IPS-NIHi11 (cell line): ENCODE measurements at places on chromosomes 6 and 20.

- no peak for DNase-seq
These were observed 382.4 kb upstream of the ADGRB3 start for GRCh38 chr6:68252632-68253031.

DNA sequence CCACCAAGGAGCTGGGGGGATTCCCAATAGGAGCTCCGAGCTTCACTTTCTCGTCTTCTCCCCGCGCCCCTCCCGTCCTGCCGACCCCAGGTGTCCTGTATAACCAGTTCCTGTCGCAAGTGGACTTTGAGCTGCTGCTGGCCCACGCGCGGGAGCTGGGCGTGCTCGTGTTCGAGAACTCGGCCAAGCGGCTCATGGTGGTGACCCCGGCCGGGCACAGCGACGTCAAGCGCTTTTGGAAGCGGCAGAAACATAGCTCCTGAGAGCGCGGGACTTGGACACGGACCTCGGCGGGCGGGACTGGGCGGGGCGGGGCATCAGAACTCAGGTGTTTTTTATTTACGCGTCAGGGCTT lies 340 bp upstream of the VARS2 start:
- DNase-seq: no peak

GRCh38 chr6:89205819-89206218 lies 11.3 kb downstream of the GABRR1 start:
- peak; percentile 49 for DNase-seq

- no peak for DNase-seq
These were observed 113.9 kb downstream of the HFE start for GRCh38 chr6:26200918-26201721.

DNA sequence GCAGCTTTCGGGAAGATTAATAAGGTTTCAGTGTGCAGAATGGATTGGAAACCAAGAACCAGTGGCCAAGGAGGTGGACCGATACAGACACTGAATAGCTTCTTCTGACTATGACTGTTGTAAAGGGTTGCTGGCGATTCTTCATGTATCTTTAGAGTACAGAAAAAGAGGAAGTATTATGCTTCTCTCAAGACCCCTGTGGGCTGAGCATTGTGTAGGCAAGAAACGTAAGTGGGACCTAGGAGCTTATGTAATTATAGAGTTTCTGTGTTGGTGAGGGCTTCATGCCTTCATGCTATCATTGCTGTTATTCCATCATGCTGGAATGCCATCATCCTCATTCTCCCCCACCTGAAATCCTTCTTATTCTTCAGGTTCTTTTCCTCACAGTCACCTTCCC lies 105.4 kb upstream of the AKIRIN2 start:
- no peak for DNase-seq

GRCh38 chr6:109686566-109687265 lies 4.3 kb downstream of the AK9 start:
- DNase-seq: no peak

DNA sequence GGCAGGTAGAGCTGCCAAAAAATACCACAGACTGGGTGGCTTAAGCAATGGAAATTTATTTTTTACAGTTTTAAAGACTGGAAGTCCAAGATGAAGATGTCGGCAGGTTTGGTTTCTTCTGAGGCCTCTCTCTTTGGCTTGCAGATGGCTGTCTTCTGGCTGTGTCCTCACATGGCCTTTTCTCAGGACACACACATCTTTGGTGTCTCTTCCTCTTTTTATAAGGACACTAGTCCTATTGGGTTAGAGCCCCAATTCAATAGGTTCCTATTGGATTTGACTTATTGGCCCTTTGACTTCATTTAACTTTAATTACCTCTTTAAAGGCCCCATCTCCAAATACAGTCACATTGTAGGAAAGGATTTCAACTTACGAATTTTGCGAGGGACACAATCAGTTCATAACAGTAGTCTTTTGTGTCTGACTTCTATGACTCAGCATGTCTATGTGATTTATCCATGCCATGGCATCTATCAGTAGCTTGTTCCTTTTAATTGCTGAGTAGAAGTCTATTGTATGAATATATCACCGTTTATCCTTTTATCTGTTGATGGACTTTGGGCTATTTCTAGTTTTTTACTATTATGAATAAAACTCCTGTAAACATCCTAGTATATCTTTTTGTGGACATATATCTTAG lies 11.0 kb upstream of the TCP11 start:
- DNase-seq: no peak

DNA sequence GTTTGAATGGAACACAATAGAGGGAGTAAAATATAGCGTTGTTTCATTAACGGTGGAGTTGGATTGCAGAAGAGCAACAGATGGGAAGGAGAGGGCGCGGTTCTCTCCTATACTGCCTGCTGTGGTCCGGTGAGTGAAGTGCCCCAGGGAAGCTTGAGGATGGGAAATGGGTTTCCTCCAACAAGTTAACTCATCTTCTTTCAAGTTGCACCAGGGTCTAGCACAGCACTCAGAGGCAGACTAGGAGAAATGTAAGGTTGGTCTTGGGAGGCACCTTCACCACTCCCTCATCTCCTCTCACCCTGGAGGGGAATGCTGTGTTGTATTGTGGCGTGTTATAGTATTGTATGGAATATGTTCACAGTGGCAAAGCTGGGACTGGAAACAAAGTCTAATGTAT lies 96.9 kb upstream of the SLC24A3 start:
- no peak for DNase-seq

DNA sequence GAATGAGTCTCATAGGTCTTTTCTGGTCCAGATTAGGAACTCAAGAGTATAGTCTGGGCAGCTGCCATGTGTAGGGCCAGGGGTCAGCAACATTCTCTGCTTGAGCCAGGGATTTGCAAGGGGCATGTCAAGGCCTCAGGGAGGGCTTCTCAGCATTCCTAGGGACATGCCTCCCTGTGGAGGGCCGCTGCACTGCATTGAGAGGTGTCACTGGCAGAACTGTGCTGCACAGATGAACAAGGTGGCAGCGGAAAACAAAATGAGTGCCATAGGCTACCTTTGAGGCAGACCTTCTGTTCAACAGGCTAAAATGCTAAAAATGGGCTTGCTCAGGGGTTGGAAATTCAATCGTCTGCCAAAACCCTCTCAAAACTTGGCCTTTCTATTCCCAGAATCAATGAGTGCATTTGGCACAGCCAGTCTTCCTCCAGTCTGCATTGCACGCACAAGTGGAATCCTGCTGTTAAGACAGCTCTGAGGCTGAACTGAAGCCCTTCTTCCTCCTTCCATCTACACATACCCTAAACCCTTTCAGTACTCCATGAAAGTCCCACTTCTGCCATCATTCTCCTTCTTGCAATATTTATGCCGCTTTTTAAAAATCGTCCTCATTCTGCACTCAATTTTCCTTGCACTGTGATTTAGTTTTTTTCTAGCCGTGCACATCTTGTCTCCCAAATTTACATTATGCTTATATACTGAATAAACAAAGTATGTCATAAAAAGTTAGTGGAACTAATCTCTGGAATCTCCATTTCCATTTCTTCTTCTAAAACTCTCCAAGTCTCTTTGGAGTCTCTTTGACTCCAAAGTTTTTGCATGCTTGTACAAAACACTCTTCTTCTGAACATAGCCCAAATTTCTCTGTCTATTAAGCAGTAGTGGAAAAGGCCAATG lies 51.7 kb downstream of the SLC26A8 start:
- DNase-seq: peak; percentile 58

DNA sequence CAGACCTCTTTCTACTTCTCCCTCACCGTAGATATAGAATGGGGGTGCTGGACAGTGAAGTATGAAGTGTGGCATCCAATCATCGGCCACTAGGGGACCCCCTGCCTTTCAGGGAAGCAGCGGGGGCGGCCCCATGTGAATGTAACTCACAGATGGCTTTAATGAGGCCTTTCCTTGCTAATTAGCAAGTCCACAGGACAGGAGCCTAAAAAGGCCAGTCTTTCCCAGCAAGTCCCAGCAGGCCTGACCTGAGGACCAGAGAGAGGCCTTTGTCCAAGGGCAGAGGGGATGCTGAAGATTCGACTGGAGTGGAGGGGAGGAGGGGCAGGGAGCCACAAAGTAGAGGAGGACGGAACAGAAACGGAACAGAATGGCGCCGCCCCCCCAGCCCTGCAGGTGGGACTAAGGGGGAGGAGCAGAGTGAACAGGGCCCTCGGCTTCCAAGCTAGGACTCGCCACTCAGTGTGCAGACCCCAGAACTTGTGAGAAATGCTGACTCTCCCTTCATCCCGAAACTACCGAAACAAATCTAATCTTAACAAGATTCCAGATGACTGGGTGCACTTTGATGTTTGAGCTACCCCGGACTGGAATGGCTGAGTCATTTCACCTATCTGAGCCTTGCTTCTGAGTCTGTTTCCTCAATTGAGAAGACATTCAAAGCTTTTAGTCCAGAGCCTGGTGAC lies 5.8 kb downstream of the C6orf132 start:
- peak; percentile 83 for DNase-seq

DNA sequence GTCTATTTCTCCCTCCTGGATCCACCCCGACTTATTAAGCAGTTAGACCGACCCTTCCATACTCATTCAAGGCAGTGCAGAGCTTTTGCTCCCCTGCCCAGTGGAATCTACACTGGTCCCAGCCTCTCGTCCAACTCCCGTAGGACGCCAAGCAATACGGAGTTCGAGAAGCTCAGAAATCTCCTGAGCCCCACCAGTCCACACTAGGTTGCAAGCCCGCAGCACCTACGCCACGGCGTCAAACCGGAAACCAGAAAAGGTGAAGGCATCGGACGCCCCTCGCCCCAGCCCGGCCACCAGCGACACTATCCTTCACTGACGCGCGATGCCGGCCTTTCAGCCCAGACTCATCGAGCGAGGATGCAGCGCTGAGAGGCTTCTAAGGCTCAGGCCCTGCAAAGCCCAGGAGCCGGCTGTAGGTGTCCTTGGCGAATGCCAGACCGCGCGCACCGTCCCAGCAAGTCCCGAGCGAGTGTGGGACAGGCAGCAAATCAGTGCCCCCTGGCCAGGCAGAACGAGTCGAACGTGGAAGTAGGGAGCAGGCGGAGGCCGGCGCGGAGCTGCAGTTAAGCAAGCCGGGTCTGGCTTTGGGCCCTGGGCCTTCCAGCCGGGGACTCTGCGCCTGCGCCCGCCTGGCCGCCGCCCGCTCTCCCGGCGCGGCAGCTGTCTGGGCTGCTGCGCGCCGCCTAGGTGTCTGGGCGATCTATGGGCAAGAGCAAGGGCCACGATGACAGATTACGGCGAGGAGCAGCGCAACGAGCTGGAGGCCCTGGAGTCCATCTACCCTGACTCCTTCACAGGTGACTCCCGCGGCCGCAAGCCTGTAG lies at the start of gene RWDD1:
Gene RWDD1, plus strand, starts transcription at position 649 of the 827 bp plus-strand sequence. Its CDS starts 79 bp downstream, at position 728.
- DNase-seq: peak; percentile 98

DNA sequence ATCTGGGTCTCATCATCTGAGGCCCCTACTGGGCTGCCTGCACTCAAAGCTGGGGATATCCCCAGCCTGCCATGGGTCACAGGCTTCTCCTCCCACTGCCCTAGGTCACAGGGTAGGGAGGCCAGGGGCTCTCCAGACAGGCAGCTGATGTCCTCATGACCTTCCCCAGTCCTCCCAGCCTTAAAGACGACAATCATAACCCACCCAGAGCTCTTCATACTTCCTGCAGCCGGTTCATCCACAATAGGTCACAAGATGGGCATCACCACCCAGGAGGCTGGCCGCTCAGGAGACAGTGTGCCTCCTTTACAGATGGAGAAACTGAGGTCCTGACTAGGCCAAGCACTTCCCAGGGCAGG lies 15.2 kb downstream of the TFEB start:
- no peak for DNase-seq

GRCh38 chr6:1609648-1610496 lies at the start of gene FOXC1:
FOXC1 (plus strand) TSS chr6:1609915; CDS start chr6:1610446, 531 bp downstream.
- DNase-seq: peak; percentile 92

- no peak for DNase-seq
These were observed 52.5 kb downstream of the MMUT start for GRCh38 chr6:49410564-49410963.

DNA sequence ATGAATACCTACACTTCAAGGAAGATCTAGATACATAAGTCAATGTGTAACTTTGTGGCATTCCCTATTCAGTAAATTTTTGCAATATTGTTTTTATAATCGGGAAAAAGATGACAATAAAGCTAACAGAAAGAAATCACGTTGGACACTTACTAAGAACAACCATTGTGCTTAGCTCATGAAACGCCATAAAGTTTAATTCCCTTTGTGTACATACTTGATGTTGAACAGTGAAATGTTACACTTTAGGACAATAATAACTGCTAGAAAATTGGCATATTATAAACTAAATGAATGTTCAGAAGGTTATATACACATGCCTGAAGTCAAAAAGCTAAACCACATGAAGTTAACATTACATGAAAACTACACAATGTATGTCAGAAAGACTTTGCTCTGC lies 153.2 kb downstream of the TASP1 start:
- no peak for DNase-seq

- DNase-seq: no peak
These were observed 56.6 kb upstream of the POU3F2 start for GRCh38 chr6:98777762-98778161.
